ENCODE measurements at places on chromosomes 7 and 10.
A peak's percentile ranks its signal among the peaks of the same experiment; 100 is the strongest.

DNA sequence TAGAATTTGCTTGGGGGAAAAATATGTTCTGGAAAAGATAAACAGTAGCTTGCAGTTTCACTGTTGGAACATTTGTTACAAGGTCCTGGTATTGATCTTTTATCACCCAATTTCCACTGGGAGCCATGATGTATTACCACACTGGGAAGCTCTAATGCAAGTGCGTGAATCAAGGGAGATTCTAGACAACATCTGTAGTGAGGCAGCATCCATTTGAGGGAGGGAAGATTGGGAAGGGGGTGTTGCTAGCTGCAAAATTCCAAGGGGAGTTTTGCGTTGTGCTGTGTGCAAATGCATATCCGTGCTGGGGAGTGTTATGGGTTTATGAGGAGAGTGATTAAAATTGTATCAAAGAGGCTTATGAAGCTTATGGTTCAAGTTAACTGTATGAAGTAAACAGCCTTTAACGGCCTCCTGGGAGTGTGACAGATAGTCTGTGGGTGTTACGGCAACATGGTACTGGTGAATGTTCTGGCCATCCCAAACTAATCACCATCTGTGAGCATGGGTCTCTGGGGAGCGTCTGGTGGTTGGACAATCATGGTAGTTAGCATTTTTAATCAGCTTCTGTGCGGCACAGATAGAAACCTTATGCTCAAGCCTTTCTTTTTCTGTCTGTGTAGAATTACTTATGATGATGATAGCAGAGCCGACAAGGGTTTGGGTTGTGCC is 601.9 kb upstream of the GALNT17 start:
- DNase-seq, result no peak

DNA sequence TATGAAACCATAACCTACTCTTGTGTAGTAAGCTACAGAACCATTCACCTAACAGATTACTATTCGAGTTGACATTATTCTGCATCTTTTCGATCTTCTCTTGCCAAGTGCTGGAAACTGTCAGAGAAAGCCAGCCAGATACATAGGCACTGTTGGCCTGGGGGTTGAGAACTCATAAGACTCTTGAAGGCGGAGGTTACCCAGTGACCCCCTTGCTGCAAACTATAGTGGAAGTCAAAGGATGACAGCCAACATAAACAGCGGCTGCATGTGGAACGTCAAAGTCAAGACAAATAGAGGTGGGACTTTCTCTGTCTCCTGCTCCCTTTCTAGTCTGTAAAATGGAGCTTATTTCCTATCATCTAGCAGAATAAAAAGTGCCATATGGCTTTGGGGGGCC is 394.2 kb downstream of the LRMDA start:
- DNase-seq, result no peak

- DNase-seq, result no peak
These were observed 881 bp downstream of the C10orf67 start for GRCh38 chr10:23343591-23344240.

DNA sequence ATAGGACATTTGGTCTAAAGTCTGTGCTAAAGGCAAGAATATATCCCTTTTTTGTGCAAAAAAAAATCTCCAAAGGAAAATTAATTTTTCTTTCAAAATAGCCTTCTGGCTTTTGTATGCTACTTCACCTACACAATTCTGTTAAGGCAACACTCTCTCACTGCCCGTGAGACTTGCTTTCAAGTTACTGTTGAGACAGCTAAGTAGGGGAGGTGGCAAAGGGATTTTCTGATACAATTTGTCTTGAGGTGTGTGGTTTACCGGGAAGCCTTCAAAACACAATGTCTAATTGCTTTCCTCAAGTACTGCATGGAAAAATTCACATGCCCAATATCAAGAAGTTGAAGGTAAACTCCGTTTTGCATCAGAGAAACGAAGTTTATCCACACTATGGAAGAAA is 50.8 kb upstream of the RSU1 start:
- DNase-seq, result no peak

DNA sequence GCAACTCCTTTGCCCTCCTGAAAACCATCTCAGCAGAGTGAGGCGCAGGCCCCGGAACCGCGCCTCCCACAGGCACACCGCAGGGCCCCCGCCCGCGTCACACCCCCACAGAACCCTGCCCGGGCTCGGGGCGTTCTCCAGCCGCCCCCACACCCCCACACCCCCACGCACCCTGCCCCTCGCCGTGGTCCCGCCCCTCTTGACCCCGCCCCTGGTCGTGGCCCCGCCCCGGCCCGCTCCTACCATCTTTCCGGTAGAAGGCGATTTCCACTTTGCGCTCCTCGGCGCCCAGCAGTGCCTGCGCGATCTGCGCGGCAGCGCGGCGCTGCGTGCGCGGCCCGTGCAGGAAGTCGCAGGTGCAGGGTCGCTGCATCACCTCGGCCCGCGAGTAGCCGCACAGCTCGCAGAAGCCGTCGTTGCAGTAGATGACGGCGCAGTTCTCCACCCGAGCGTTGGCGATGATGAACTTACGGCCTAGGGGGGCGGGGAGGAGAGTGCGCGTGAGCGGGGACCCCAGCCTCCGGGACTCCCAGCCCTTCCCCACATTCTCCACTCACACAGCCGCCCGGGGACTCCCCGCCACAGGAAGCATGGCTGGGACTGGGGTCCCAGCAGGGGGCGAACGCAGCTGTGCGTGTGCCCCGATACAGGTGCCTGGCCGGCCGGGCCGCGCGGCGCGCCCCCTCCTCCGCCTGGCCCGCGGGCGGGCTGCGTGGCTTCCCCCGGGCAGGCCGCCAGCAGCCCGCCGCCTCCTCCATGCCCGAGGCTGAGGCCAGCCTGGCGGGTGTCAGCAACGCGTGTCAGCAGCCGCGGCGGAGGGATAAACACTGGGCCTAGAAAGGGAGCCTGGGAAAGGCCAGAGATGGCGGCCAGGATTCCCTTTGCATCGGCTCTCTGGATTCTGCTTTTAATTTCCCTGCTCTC is 3.4 kb downstream of the KCNH2 start:
- peak; percentile 56 for DNase-seq

DNA sequence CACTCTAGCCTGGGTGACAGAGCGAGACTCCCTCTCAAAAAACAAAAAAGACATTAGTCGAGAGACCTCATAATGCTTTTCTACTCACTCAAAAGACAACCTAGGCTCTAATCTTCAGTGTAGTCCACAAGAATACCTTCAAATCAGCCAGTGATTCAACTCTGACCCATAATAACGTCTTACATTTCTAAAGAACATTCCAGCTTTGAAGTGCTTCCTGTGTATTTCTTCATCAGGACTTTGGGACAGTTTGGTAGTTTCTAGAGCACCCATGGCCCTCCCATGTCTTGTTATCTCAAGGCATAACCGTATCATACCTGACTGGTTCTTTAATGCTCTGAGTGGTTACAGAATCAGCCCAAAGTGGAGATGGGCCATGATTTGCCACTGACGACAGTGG is 221.3 kb downstream of the SKIDA1 start:
- DNase-seq, result no peak

DNA sequence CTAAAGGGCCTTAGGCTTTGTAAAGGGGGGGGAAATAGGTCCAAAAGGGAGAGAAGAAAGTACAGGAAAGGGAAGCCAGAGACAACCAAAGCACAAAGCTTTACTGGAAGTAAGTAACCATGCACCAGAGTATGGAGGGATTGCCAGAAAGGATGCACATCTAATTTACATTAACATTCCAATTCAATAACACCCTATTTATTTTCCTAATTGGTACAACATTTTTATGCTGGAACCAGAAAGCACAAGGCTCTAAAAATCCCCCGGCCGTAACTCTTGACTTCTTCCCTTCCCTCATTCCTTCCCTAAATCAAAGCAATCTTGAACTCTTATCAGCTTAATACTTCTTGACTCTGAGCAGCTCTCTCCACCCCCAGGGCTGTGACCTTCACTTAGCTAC is 400.0 kb upstream of the CELF2 start:
- no peak for DNase-seq

- no peak for DNase-seq
These were observed 339.9 kb downstream of the DNAJB6 start for GRCh38 chr7:157676456-157677255.

- DNase-seq, result no peak
These were observed 47.7 kb downstream of the NPVF start for GRCh38 chr7:25180592-25180923.

DNA sequence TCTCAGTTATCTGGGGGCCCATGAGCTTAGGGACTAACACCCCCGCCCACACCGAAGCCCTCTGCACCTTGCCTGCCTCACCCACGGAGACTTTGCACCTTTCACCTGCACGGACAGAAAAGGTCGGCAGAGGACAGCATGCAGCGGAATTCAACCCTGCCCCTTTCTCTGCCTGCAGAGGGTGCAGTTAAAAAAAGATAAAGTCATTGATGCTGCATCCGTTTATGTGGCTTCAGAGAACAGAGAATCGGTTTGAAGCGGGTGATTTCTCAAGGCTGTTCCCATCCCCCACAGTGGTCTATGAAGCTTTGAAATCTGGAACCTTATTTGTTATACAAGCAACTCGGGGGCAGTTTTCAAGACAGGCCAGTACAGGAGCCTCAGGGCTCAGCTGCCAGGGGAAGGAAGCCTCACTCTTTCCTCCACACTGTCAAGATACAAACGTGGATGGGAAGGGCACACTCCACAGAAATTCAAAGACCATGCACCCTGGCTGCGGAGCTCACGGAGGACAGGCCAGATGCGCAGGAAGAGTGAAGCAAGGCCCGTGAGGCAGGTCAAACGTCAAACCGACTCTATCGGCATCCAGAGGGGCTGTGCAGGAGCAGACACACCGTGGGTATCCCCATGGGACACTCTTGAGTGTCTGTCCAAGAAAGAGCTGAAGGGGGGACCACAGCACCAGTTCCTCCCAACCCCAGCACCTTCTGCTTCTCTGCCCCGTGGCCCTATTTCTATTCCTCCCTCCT is 66.3 kb downstream of the INSIG1 start:
- DNase-seq, result no peak

DNA sequence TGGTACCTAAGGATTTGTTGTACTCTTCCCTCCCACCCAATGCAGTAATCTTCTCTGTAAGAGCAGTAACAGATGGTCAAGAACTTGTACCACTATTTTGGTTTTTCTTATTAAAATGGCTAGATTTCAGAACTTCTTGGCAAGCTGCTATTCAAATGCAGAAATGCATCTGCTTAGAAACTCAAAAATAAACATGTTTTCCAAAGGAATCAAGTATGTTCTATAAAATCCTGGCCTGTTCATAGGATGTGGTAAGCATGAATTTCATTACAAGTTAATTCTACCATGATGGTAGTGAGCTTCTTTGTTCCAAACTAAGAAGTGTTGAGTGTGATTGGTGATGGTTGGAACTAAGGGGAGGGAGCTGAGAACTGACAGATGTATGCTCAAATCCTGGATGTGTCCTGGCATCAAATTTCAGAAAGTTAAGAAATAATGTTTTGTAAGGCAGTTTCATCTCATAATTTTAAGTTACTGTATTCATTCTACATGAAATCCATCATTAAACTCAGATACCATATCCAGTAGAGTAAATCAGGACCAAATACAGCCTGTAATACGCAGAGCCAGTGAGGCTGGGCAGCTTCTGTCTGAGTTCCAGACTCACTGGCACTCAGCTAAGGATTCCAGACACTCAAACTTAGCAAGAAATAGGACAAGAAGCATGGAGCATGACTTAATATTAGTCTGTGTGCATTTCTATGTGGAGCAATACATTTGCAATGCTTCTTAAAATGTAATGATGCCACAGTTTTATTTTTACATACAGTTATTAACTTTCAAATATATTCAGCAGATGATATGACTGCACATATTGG is 119.6 kb downstream of the TES start:
- no peak for DNase-seq

DNA sequence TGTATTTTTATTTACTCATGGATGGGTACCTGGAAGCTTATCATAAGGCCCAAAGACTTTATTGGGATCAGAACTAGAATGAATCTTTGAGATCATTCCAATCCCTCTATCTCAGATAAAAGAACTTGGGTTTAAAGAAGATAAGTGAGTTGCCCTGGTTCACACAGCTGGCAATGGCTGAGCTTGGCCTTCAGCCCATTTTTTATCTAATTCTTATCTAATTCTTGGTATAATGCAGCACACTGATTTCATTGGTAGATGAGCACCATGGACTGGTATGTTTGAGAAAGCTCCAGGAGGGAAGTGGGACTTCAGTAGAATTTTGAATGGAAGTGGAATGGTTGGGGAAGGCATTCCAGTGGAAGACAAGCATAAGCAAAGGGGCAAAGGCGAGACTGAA is 558.9 kb downstream of the REEP3 start:
- no peak for DNase-seq

GRCh38 chr10:95026461-95026860 is 42.8 kb downstream of the CYP2C8 start:
- DNase-seq, result no peak

DNA sequence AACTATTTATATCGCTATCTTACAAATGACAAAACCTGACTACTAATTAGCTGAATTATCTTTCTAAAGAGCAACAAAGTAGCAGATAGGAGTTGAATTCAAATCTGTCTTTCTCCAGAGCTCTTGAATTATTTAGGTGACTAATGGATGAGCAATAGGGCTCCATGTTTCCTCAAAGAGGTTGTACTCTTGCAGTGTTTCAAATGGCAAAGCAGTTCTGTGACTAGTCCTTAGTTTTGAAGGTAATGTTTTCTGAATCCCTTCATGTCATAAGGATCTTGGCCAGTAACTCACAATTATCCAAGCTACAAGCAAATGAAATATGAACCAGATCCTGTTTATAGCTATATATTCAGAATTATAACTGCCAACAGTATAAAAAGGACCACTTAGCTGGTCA is 999.7 kb downstream of the NRG3 start:
- no peak for DNase-seq

GRCh38 chr10:122163174-122164022 is 107.7 kb upstream of the BTBD16 start:
- DNase-seq, result no peak

DNA sequence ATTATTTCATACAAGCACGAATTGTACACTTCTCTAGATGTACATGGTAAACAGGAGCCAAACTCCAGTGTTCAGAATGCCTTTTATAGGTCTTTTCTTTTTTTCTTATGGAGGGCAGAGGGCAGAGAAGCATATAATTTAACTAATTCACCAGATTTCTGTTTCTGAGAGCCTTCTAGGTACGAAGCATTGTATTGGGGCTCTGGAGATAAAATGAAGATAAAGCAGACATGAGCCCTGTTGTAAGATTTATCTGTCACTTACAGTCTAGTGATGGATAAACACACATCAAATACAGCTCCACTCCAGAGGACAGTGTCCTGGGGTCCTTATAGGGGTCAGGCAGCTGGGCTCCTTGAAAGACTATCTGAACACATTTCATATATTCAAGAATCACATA is 265.5 kb downstream of the SKAP2 start:
- DNase-seq, result no peak

- peak; percentile 12 for DNase-seq
These were observed 154.8 kb upstream of the PRR15 start for GRCh38 chr7:29408841-29409243.

DNA sequence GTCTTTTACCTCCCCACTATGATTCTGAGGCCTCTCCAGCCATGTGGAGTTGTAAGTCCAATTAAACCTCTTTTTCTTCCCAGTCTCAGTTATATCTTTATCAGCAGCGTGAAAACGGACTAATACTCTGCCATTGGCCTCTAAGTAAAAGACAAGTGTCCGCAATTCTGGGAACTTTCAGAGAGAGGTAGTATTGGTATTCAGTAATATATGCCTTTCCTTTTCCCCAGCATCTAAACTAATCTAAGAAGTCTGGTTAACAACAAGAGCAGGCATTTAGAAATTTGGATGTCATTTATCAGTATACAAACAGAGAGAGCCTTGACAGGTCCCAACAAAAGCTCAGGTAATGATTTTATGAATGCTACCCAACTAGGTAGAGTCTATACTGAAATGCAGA is 95.2 kb downstream of the ATE1 start:
- DNase-seq, result no peak

GRCh38 chr10:101838416-101838970 is 5.1 kb downstream of the KCNIP2 start:
- DNase-seq, result no peak

Data from stimulated activated CD4-positive, alpha-beta T cell treated with anti-CD3 and anti-CD28 coated beads, Interleukin-1b, Interleukin-23, amount 100 ng/mL, for 1 hour (primary cell).